Cortex of kidney (tissue), 1 donor: ENCODE measurements at places on chromosomes 1 and 21.

DNA sequence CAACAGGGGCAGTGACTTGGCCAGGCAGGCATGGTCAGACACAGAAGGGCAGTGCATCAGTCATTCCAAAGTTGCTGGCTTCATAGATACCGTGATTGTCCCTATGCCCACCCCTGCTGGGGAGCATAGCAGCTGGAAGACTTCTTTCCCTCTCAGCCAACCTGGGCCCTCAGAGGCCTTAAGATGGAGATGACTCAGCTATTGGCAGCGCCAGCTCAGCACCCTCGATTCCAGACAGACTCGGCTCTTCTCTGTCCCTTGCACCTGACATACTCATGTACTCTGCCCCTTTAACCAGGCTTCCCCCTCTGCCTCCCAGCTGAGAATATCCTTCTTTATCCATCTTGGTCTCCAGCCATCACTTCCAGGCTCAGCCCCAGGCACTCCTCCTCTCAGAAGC is 16.8 kb downstream of the SLAMF8 start:
- DNase-seq: no peak

DNA sequence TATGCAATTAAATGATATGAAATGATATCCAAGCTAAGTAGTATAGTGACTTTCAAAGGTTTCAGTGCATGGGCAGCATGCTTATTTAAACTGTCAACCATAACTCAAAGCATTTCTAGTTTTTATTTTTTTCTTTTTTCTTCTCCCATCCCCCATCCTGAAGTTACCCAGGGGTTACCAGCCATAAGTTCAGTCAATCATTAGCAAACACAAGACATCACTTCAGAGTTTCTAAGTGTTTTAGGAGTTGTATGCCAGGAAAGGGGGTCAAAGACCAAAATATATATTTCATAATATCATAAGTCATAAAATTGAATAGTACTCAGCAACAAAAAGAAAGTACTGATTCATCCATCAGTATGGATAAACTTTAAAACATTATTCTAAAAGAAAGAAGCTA is 28.7 kb downstream of the DHX9 start:
- no peak for DNase-seq

- no peak for DNase-seq
Measured at GRCh38 chr1:244164511-244164890, 113.4 kb downstream of the ZBTB18 start.

DNA sequence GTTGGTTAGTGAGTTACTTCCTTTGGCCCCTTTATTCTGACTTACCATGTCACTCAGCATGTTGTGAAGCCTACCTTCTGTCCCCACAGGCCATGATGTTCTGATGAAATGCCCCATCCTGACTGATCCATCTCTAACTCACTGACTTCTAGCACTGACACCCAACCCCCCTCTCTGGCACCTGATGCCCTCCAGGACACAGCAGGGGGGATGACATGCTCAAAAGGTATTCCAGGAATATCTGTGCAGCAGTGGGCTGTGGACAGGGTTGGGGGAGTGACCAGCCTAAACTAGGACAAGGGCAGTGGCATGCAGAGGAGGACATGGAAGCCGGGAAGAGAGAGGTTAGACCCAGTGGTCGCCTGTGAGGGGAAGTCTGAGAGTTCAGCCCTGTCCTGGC is 25.5 kb downstream of the SYT2 start:
- no peak for DNase-seq

DNA sequence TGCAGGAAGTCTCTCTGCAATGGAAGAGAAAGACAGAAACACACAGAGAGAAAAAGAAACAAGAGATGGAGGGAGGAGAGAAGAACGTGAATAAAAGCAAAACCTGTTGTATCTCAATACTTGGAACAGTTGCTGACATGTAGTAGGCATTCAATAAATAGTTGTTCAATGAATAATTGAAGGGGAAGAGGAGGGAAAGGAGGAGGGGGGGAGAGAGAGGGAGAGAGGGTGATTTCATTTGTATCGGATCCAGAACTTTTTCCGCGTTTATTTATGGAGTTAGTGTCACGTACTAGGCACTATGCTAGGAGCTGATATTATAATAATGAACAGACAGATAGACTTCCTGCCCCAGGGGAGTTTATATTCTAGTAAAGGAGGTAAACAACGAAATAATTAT is 144.1 kb downstream of the OMA1 start:
- no peak for DNase-seq

GRCh38 chr21:42002421-42002958 is 7.7 kb downstream of the ZBTB21 start:
- DNase-seq: no peak

DNA sequence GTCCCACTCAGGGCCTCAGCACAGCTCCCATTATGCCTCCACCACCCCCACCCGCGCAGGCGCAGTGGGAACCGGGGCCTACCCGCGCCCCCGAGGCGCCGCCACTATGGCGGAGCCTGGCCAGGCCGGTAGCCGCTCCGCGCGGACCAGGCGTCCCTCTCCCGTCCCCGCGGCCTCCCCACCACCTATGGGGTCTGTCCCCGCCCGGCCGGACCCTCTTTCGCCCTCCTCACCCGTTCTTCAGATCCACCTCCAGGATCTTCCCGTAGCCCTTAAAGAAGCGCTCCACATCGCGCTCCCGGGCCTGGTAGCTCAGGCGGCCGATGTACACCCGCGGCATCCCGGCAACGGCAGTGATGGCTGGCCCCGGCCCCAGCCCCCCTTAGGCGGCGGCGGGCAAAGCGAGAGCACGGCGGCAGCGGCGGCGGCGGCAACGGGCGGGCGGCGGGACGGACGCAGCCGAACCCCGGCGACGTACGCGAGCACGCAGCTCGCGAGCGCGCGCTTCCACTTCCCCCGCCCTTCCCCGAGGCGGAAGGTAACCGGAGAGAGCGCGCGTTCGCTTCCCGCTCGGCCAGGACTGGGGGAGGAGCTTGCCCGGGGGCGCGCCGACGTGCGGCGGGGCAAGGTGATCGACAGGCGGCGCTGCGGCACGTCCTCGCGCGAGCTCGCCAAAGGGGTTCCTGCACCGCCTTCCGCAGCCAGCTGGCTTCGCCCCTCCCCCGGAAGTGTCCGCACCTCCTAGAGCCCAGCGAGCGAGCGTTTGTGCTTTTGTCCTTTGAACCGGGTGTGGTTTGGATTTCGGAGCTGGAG is at the start of gene SRSF4:
TSS of gene SRSF4 (minus strand) at position 488 of the 813 bp plus-strand sequence. CDS start at position 340, 148 bp downstream.
- DNase-seq: peak; percentile 73

DNA sequence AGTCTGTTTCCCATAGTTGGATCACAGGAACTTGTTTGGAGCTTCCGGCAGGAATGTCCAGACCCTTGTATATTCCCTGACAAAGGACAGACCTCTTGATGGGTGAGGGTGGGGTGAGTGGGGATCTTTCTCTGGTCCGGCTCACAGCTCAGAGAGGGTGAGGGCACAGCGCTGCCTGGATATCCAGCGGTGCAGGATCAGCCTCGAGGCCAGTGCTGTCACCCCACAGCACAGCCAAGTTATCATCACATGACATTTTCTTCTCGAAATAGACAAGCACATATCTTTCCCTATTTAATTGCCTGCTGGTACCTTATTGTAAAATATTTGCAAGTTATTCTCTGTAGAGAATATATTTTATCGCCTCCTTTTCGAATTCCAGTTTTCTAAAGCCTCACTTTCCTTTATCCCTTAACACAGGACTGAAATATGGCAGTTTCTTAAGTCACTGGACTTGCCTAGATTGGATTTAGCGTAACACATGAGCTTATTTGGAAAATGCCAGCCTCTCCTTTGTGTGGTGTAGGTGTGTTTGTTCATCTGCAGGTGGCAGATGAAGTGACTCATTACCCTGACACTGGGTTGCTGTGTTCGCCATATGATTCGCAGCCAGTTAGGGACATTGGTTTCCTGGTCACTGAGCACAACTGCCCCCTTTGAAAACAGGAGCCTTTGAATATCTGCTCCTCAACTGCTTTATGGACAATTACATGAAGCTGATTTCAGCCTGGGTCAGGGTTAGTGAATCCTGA is 21.4 kb downstream of the CLIC6 start:
- DNase-seq: no peak

- no peak for DNase-seq
Measured at GRCh38 chr1:903721-904271, 19.9 kb upstream of the SAMD11 start.

DNA sequence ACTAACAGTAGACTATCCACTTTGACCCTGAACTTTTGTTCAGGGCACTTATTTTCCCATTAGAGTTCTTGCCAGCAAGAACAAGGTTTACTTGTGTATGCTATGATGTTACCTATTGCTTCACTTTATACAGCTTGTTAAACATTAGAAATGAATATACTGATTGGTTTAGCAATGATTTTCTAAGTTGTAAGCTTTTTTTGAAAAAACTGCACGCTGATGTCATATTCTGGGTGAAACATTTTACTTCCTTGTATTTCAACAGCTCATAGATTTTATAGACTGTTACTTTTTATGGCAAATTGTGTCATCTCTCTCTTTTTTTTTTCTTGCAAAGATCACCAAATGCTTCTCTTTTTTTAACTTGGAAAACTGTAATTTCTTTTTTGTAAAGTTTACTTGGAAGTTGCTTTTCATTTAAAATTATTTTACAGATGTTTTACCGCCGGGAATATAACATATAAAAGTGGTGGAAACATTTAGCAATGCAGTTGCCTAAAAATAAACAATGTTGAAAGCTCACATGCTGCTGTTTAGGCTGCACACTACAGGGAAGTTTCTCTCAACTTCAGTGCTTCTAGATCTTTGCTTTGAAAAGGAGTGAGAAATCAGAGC is 215.3 kb upstream of the NFIA start:
- no peak for DNase-seq

- DNase-seq: no peak
Measured at GRCh38 chr1:163035446-163036249, 33.5 kb upstream of the RGS4 start.

DNA sequence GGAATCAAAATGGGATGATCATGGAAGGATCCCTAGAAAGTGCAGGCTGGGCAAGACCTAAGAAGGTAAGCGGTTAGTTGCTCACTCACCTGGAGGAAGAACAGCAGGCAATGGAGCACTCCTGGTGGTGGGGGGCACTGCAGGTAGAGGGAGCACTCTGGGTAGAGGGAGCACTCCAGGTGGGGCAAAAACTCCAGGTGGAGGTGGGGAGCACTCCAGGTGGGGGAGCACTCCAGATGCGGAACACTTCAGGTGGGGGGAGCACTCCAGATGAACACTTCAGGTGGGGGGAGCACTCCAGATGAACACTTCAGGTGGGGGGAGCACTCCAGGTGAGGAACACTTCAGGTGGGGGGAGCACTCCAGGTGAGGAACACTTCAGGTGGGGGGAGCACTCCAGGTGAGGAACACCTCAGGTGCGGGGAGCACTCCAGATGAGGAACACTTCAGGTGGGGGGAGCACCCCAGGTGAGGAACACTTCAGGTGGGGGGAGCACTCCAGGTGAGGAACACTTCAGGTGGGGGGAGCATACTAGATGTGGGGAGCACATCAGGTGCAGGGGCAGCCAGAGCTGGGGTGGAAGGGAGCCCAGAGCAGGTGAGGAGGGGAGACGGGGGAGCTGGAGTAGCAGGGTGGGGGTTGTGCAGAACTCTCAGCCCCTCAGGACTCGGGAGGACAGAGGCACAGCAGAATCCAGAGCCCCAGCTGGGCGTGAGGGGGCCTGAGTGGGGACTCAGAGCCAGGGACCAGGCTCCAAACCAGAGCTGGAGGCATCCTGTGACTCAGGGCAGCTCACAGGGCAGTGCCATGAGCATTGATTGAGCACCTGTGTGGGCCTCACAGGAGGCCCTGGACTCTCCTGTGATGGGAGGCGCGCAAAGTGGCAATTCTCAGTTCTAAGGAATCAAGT is 37.7 kb upstream of the COL6A1 start:
- DNase-seq: no peak

- no peak for DNase-seq
Measured at GRCh38 chr1:224591326-224591725, 24.8 kb upstream of the CNIH3 start.
